ENCODE measurements at places on chromosomes 7 and 10. TPM values are rescaled to one million over a fixed set of nuclear protein-coding genes. Genes with fewer than 3 reads are reported as not detected.

The IDI2 gene
- polyA plus RNA-seq, result not detected

The LBX1 gene
- 2.1 TPM for polyA plus RNA-seq

The SPDYE3 gene
- polyA plus RNA-seq, result 5.3 TPM

GRCh38 chr10:132418527-132419416 lies 21.8 kb downstream of the PWWP2B start:
- DNase-seq, result no peak

- DNase-seq, result no peak
Observed at GRCh38 chr7:38916396-38916795, 7.4 kb upstream of the VPS41 start.

- DNase-seq, result peak; percentile 34
Observed at GRCh38 chr7:134200970-134201369, 73.8 kb downstream of the LRGUK start.

GRCh38 chr7:71612911-71613310 lies 481.0 kb downstream of the GALNT17 start:
- DNase-seq, result peak; percentile 76
